Inflammatory macrophage (primary cell): ENCODE measurements at places on chromosomes 5 and 9.

DNA sequence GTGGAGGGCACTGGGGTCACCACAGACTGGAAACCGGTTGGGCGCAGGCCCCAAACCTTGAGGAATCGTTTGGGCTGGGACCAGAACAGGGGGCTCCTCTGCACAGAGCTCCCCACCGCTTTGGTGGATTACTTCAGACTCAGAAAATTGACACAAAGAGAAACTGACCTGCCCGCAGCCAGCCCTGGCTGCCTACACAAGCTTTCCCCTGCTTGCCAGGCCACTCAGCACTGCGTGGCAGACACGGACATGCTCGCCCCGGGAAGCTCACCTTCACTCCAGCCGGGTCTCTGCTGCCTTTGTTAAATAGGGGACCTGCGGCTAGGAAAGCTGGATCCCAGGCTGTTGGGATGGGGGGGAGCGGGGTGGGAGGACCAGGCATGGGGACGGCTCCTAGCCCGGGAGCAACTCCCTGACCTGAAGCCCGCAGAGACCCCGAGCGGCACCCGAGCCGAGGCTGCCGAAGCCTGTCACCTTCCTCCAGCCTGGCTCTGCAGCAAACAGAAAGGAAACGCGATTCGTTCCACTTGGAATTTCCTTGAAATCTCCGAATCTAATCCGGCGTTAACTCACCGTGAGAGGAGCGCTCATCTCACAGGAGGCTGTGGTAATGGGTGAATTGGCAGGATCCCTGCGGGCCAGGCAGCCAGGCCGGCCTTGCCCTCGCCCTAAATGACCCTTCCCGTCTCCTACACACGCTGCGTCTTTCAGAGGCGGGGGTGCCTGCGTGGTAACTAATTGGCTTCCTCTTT lies 8.8 kb downstream of the PAX5 start:
- DNase-seq: peak; percentile 25

GRCh38 chr5:170254056-170254455 lies 21.3 kb downstream of the C5orf58 start:
- DNase-seq: no peak

GRCh38 chr5:40441733-40442132 lies 238.0 kb upstream of the PTGER4 start:
- DNase-seq: no peak

DNA sequence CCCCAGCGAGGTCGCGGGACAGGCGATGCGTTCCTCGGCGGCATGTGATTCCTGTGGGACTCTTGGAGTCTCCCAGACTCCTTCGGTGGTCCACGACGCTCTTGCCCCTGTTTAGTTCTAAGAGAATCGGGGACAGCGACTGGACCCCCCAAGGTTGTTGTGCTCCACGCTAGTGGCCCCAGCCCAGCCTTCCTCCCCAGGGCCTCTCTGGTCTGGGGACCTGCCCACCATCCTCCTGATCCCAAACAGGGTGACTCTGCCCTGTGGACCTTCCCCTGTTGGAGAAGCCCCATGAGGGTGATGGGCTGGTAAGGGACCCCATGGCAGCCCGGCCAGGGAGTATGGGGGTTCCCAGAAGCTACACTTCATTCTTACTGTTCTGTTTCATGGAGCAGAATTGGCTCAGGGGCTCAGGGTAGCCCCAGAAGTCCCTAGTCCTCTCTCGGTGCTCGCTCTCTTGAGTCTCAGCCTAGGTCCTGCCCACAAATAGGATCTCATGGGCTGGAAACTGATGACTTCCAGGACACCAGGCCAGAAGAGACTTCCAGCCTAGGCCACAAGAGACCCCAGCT lies 880 bp downstream of the CARD19 start:
- DNase-seq: no peak

DNA sequence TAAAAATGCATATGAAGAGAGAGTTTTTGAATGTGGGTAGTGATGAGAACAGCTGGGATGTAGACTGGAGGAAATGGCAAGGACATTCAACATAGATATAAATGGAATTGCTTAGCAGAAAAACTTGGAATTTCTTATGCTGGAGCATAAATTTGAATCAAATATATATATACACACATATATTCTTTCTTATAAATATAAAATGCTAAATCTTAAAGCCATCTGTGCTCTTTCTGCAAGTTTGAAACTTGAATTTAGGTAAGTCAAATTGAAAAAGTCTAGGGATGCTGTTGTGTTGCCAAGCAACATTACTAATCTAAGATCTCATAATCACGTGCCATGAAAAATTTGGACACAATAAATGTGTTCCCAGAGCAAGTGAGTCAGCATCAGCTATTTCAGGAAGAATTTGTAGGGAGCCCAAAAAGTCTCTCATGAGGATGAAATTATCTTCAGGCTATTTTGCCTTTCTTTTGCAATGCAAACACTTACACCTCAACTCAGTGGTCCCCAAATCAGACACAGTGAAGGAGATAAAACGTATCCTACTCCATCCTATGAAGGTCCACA lies 58.4 kb upstream of the ALDH1A1 start:
- DNase-seq: no peak

GRCh38 chr5:17625686-17626085 lies 6.2 kb upstream of the TAF11L13 start:
- no peak for DNase-seq

DNA sequence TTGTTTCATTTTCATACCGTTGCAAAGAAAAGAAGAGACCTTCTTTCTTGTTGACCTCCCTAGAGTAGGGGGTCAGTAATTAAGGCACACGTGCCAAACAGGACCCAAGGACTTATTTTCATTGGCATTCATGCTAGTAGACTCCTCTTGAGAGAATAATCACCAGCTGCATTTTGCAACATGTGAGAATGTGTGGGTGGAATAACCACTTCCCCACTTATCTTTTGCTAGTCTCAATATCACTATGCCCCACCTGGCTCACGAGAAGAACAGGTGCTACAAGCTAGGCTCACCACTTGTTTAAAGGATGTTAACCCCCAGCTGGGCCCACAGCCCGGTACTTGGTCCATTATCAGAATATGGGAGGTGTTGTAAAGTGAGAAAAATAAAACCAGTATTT lies 460.7 kb upstream of the MEF2C start:
- peak; percentile 61 for DNase-seq

DNA sequence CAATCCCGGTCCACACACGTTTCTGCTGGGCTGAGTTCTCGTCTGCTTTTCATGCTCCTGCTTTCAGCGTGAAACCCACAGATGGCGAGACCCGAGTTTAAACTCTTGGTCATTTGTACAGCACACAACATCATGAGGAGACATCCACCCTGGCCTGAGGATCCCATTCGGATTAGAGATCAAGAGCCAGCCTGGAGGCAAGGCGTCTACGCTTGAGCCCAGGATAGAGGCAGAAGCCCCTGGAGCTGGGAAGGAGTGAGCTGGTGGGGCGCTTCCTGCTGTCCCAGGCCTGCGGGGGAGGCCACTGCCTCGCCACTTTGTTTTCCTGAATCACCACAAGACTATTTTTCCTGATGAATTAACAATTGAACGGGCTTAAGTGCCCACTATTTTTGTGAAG lies 281.9 kb upstream of the IRX4 start:
- DNase-seq: no peak

GRCh38 chr5:89988129-89988810 lies 421.3 kb downstream of the CETN3 start:
- no peak for DNase-seq

GRCh38 chr9:73869264-73869663 lies 627.9 kb upstream of the RORB start:
- peak; percentile 78 for DNase-seq

DNA sequence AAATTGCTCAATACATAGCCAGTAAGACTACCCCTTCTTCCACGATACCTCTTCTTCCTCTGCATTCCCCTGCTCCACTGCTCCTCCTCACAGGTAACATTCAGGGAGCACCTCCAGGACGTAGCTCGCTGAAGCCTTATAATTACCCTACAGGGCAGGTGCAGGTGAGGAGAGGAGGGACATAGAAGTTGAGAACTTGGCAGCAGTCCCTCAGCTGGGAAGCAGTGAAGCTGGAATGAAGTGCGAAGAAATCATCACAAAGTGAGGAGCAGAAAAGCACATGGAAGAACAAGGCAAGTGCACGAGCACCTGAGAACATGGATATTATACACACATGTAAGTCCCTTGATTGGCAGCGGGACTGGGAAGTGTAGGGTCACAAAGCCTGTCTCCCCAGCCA lies 118.2 kb downstream of the HSD17B3 start:
- DNase-seq: no peak

GRCh38 chr5:133611357-133612248 lies 738 bp downstream of the FSTL4 start:
- no peak for DNase-seq

GRCh38 chr5:173638126-173639040 lies 21.9 kb upstream of the BOD1 start:
- DNase-seq: no peak

DNA sequence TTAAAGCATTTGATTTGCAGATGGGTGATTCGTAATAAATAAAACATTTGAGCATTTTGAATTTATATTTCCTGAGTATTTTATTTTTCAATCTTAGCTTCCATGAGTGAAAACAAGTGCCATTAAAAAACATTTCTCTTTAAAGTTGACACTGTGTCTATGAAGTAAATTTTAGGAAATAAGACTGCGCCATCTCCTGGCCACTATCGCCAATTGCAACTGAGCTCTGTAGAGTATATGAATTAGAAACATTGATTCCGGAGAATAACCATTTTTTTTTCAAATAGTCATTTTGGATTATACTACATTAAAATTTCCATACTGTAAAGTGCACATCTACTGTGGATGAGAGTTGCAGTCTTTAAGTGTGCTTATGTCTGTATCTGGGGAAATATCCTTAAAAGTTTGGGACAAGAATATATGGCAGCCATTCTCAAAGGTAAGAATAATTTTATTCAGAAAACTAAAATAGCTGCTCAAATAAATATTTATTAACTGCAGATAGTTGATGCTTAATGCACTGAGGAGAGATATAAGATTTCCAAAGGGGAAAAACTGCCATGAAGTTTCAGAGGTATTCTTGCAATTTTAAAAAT lies 5.9 kb downstream of the DMRTA1 start:
- DNase-seq: peak; percentile 71

DNA sequence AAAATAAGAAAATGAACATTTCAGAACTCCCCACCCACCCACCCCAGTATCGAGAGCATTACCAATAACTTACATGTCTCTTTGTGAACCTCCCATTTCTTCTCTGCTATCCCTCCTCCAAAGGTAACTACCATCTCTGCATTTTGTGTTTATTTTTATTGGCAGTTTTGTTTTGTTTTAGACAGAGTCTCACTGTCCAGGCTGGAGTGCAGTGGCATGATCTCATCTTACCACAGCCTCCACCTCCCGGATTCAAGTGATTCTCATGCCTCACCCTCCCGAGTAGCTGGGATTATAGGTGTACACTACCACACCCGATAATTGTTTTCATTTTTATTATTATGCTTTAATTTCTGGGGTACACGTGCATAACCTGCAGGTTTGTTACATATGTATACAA lies 21.7 kb upstream of the GLIS3 start:
- no peak for DNase-seq

GRCh38 chr9:126472198-126472947 lies 141.4 kb upstream of the LMX1B start:
- DNase-seq: no peak

DNA sequence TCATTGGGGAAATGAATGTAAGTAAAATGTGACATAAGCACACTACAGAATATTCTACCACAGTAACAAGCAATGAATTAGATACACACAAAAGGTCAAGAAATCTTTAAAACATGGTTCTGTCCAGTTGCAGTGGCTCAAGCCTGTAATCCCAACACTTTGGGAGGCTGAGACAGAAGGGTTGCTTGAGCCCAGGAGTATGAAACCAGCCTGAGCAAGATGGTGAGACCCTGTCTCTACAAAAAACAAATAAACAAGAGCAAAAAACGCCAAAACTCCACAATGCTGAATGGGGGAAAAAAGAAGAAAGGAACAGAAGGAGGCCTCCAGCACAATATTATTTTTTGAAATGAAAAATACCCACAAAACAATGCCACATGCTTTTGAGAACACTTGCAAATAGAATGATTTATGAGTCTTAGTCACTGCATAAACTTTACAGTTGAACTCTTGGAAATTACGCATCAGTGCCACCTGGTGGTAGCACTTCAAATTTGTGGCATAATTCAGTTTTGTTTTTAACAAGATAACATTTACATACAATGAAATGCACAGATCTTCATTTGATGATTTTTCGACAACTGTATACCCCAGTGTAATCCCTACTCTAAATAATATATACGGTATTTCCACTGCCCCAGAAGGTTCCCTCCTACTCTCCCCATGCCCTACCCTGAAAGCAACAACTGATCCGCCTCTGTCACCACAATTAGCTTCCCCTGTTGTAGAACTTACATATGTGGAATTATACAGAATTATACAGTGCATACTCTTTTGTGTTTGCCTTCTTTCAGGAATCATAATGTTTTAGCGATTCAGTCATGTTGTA lies 14.4 kb upstream of the SPINK4 start:
- peak; percentile 86 for DNase-seq

GRCh38 chr9:81224166-81225081 lies 464.9 kb downstream of the TLE1 start:
- no peak for DNase-seq

DNA sequence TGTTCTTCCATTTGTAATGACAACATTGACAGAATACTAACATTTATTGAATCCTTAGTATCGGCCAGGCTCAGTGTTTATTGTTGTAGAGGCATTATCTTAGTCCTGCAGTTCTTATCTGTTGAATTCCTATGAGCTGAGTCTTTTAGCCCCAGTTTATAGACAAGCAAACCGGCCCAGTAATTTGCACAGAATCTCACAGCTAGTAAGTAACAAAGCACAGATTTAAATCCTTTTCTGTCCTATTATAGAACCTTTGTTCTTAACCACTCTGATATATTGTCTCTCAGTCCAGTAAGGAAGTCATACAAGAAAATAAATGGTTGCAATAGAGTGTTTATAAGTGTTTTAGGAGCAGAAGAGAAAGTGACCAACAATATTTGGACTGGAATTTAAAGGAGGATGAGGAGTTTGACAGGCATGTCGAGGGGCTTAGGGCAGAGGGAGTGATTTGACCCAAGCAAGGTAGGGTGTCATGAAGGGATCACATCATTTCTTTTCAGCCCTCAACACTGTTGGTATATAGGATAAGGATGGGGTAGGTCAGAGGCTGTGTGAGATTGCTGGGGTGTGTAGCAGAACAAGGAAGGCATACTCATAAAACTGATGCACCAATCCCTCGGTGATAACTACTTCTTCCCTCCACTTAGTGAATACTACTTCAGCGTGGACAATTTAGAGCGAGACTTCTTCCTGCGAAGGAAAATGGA lies 39.5 kb downstream of the LARP1 start:
- DNase-seq: no peak
